Left cardiac atrium (tissue), 4 donors: ENCODE measurements at places on chromosomes 11 and 22.

DNA sequence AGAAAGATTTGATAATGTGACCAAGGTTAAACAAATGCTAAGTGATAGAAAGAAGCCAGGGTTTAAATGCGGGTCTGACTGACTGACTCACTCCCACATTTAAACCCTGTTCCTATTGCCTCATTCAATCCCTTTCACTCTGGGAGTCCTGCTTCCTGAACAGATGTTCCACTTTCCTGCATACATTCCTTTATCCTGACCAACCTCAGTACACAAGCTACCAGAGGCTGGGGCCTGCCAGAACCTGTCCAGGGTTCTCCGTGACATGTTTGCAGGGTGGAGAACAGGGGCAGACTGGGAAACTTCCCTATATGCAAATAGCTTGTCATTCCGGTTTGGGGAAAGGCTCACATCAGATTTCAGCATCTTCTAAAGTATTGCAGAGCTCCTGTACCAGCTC, 3.0 kb upstream of the ANKK1 start:
- no peak for DNase-seq

DNA sequence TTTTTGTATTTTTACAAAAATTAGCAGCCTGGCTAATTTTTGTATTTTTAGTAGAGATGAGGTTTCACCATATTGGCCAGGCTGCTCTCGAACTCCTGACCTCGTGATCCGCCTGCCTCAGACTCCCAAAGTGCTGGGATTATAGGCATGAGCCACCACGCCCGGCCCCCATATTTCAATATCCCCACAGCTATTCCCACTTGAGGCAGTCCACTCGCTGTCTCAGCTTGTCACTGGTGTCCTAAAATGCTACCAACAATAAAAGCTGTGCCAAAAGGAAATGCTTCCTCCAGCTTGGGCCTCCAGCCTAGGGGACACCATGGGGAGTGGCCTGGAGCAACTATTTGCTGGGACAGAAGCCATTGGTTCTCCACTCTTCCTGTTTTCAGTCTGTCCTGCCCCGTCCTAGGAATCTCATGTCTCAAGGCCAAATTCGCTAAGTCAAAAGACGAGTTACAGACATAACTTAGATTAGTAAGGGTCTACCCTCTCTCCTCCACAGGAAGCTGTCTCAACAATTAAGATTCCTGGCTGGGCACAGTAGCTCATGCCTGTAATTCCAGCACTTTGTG, 7.3 kb upstream of the SPINDOC start:
- no peak for DNase-seq

GRCh38 chr22:49884075-49884474, 30.4 kb downstream of the ZBED4 start:
- DNase-seq: no peak

- no peak for DNase-seq
Measured at GRCh38 chr11:88313441-88313840, 24.1 kb downstream of the CTSC start.

DNA sequence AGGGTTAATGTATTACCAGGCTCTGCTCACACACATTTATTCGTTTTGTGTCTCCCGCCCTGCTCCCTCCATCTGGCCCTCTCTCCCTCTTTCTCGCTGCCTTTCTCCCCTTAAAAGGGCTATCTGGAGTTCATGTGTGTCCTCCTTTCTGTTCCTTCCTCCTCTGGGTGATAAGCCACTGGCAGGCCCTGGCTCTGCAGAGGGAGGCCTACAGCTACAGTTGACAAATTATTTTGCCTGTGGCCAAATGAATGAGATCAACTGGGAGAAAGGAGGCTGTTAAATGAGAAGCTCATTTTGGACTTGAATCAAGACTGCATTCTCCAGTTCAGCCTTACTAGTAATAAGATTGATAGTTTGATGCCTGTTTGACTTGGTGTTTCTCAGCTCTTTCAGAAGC, 17.5 kb upstream of the OPCML start:
- DNase-seq: no peak

- DNase-seq: no peak
Measured at GRCh38 chr22:30362651-30363281, 6.0 kb downstream of the CCDC157 start.

DNA sequence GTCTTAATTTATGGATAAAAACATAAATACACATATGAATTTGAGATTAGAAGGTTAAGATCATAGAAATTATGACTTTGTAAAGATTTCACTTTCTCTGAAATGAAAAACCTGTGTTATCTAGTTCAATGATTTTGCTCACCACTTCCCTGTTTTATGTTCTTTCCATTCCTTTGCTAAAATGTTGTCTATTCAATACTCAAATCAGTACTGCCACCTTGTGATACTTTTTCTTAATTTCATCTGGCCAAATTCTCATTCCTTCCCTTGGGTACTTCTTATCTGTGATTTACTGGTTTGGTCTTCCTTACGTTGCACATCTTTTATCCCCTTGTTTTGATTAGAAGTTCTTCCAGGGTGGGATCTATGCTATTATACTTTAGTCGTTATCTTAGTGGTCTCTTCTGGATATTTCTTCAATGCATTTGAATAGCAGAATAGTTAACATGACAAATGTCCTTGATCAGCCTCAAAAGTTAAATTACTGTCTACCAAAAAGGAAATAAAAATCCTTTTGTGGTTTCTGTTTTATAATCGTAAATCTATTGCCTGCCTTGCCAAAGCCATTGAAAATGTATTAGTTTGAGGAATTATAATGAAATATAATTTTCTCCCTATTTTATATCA, 197.0 kb downstream of the PGR start:
- no peak for DNase-seq
